ENCODE measurements at places on chromosomes 12 and 14.

- DNase-seq = no peak
Observed at GRCh38 chr12:70648191-70648590, 11.0 kb upstream of the PTPRB start.

- DNase-seq = no peak
Observed at GRCh38 chr14:73859145-73859544, 7.5 kb downstream of the PTGR2 start.

DNA sequence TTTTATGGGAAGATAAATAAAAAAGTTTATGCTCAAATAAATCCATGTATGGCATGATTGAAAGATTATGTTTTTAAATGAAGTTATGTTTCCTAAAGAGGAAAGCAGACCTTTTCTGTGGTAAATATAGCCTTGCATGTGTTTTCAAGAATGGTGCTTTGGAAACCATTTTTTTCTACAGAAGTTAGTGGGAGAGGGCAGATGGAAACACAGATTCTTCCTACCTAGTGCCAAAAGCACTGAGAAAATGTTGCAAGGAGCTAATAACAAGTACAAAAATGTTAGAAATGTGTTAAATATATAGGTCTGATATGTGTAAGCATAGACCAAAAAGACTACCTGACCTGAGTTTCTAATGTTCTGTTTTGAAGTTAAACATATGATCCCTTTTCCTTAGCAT, 24.3 kb downstream of the TECPR2 start:
- DNase-seq = no peak

DNA sequence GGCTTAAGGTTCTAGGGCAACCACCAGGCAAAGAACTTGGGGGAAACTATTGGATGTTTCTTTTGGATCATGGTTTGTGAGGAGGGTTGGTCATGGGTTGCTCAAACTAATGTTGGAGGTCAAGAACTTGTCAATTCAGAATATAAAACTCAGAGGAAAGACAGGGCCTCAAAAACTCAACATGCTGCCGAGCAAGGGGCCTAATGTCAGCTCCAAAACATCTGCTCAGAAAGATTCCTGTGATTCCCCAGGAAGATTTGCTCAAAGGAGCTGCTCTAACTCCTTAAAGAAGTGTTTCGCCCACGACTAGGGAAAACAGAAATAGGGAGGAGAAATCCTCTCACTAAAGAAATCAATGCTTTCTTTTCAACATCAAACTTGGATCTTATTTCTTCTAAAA, 3.7 kb upstream of the IGF1 start:
- no peak for DNase-seq

DNA sequence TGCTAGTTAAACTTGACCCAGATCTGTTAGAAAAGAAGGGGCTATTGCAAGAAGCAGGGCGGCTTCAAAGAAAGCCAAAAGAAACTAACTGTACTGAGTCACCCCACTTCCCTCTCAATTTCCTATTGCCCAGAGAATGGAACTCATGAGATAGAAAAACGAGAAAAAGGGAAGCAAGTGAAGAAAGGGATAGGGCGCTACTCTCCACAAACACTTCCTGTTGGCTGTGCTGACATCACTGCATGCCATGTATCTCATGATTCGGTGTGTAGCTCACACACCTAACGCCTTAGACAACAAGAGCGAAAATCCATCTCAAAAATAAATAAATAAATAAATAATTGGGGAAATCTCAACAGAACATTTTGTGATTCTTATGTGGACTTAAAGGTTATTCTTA, 13.0 kb upstream of the P2RX4 start:
- DNase-seq = no peak

- no peak for DNase-seq
Observed at GRCh38 chr14:103762036-103762435, 46.4 kb downstream of the ZFYVE21 start.

GRCh38 chr12:104683831-104684503, 227.2 kb downstream of the CHST11 start:
- no peak for DNase-seq

DNA sequence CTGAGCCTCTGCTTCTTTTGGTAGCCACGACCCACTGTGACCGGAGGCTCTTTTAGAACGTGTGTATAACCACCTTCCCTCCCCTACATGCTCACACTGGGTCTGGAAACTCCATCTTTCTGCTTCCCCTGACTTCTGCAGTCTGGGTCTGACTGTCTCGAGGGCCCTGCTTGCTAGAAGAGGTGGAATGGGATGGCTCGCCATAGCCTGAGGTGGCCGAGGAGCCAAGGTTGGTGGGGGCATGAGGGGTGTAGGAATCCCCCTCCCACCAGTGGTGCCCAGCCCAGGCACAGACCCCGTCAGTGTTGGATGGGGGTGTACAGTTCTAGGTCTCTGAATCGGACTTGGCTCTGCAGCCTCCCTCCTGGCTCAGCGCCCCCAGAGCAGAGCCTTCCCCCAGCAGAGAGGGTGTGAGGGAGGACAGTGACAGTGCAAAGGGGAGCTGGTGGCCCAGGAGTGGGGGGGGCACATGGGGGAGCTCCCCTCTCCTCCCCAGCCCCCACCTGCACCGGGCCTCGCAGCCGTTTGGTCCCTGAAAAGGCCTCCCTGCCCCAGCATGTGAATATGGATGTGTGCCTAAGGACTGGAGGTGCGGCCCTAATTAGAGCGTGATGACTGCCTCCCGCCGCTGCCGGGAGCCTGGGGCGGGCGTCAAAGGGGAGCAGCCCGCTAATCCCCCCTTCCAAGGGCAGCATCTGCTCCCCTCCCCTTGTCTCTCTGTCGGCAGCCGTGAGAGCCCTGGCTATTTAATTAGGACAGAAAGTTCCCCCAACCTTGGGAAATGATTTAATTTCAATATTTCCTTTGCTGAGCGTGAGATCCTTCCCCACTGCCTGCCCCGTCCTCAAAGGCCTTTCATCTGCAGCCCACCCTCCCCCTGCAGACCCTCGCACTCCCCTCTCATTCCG, 196.2 kb upstream of the C14orf180 start:
- DNase-seq = no peak

GRCh38 chr12:92784797-92785562, 82.2 kb downstream of the PLEKHG7 start:
- DNase-seq = peak; percentile 33

DNA sequence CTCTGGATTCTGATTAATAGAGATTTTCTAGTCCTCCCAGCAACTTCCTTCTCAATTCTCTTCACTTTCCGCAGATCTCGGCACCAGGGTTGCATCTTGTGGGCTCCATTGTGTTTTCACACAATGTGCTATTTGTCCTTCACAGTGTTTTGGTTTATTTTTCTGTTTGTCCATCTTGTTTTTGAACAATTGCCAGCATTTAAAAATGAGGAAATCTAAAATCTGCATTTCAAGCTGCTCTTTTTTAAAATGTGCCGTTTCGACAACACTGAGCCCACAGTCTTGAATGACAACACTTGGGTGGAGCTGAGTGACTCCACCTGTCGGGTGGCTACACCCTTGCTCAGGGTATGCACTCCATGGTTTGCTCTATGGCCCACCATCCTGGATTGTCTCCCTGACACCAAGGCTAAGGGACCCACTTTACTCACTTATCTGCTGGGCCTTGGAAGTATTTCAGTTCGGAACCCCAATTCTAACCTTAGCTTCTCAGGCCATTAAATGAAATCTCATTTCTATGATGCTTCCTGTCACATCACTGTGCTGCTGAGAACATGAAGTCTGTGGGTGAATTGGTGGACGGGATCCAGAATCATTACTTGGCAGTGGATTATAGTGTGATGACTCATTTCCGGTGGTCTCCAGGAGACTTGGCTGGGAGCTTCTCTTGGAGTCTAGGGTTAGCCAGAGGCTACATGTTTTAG, 3.4 kb upstream of the MYRFL start:
- DNase-seq = peak; percentile 8

- no peak for DNase-seq
Observed at GRCh38 chr14:54776361-54777001, 126.1 kb downstream of the GCH1 start.

DNA sequence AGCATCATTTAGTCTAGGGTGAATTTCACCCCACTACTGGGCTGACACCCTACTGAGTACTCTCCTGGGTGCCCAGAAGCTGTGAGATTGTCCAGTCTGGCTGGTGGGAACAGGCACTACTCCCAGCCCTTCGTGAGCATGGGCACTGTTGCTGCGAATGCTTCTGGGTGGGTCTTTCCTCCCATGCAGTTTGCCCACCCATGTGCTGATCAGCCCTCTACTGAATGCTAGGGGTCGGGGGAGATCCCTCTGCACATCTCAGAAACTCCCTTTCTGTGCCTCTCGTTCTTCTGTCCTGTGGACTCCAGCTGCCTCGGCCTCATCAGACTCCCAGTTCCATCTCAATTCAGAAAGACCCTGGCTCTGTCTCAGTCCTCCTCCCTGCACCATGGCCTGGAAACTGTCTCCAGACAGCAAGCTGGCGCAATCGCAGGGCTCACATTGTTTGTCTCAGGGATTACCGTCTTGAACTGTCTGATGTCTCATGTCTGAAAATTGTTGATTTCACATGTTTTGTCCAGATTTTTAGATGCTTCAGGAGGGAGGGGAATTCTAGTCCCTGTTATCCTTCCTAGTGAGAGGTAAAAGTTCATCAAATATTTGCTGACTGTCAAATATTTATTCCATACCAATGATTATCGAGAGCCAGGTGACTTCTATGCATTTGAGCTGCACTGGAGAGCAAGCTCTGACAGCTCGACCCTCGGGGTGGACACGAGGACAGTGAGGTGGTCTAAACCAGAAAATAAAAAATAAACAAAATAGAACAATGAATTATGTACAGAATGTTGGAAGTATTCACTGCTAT, 316.6 kb upstream of the RTL1 start:
- DNase-seq = no peak

- no peak for DNase-seq
Observed at GRCh38 chr12:6620137-6620884, 13.1 kb upstream of the CHD4 start.

GRCh38 chr14:50363714-50364111, 33.0 kb downstream of the CDKL1 start:
- DNase-seq = no peak

DNA sequence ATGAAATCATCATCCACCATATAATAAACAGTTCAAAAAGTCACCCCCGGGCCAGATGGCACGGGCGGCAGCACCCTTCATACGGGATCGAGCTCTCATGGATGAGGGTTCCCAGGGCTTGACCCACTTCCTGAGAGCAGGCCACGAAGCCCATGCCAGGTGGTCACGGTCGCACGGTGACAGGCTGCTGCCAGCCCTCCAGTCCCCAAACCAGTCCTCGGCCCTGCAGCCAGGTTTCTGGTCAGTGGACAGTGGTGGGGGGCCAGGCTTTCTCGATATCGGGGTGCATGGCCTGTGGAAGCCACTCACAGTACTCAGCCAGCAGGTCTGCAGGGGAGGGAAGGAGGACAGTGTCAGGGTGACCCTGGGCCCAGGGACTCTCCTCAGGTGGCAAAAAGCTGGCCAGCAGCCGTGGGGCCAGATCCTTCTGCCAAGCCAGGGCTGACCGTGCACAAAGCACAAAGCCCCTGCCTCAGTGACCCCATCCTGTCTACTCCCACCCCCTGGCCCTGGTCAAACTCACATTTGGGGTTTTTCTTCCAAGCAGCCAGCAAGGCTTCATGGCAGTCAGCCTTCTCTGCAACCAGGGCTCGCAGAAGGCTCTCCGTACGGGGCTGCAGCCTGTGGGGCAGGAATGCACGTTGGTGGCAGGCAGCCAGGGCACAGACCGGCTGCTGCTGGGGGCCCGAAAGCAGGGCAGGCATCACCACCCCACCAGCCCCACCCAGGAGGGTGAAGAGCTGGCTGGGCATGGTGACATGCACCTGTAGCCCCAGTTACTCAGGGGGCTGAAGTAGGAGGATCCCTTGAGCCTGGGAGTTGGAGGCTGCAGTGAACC, 33.3 kb upstream of the UBC start:
- no peak for DNase-seq

- no peak for DNase-seq
Observed at GRCh38 chr12:76290963-76291859, 57.0 kb downstream of the BBS10 start.

DNA sequence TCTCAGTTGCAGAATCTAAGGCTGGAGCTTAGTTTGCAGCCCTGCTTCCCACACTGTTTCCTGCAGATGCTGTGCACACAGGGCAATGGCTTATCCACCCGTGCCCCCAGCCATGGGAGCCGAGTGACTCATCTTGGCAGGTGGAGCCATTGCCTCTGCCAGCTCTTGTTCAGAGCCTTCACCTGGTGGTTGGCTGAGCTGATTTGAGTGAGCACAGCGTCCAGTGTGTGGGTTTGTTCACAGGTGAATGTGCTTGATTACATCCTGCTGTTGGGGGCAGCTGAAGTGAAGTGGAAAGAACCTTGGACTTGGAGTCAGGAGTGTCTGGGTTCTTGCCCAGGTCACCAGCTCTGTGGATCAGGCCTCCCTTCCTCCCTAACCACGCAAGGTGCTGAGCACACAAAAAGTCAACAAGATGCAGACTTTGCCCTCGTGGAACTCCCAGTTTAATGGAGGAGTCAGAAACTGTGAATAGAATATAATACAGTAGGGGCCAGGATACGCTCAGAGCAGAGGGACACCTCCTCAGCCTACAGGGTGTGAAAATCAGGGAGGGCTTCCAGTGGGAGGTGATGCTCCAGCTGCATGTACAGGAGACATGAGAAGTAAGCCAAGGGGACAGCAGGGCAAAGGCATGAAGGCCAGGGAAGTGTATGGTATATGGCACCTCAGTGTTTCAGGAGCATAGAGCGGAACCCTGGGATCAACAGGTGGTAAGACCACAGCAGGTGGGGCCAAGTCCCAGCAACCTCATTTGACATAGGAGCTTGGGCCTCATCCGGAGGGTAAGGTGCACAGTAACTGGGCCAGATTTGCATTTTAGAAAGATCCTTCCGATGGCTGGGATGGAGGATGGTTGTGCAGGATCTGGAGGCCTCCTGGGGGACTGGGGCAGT, 22.8 kb downstream of the JDP2 start:
- DNase-seq = peak; percentile 44

DNA sequence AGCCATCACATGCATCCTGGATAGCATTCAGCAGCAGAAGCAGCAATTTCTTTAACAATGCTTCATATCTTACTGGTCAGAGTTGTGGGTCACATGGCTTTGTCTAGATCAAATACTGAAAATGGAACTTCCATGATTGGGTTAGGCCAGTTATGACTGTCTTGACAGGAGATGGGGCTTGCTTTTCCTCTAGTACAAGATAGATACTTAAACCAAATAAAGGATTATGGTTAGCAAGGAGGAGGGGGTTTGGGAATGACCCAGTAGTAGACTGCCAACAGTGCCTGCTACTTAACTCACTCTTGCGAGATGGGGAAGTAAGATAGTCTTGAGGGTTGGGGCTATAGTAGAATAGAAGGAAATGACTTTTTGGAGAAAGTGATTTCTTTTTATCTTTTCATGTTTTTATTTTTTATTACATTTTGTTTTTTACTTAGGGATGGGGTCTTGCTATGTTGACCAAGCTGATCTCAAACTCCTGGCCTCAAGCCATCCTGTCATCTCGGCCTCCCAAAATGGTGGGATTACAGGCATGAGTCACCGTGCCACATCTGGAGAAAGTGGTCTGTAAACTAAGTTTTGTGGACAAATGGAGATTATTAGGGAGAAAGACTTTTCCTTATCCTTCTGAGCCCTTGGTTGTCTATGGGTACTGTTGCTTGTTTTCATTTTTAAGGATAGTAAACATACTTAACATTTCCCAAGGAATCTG, 37.6 kb downstream of the WNK1 start:
- no peak for DNase-seq

- DNase-seq = no peak
Observed at GRCh38 chr12:49809381-49809905, 18.8 kb downstream of the NCKAP5L start.

- DNase-seq = no peak
Observed at GRCh38 chr12:21340403-21340802, 5.7 kb upstream of the SLCO1A2 start.

GRCh38 chr12:108939594-108939993, 59.7 kb downstream of the DAO start:
- DNase-seq = no peak

GRCh38 chr14:76446486-76446885, 70.5 kb downstream of the ESRRB start:
- DNase-seq = no peak

- DNase-seq = no peak
Observed at GRCh38 chr12:11568155-11568761, 81.2 kb upstream of the ETV6 start.

Data from epithelial cell of prostate (primary cell).